T-helper 17 cell (primary cell): ENCODE measurements at places on chromosomes 2 and 18.

DNA sequence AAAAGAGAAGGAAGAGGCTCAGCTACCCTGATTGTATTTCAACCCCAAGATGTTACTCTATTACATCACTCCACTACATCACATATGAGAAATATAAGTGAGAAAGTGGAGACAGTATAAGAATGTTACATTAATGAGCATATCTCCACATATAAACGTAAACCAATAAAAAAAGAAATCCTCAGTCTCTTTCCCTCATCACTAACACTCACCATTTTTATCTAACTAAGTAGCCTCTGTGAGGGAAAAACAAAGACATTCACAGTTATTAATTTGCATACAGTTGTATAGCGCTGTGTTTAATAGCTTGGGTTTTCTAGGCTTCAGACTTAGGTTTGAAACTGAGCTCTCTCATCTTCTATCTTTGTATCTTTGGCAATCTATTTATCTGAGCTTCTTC is 489.1 kb upstream of the LRRTM4 start:
- DNase-seq = no peak

GRCh38 chr2:181991171-181991885 is 5.7 kb downstream of the PPP1R1C start:
- no peak for DNase-seq

DNA sequence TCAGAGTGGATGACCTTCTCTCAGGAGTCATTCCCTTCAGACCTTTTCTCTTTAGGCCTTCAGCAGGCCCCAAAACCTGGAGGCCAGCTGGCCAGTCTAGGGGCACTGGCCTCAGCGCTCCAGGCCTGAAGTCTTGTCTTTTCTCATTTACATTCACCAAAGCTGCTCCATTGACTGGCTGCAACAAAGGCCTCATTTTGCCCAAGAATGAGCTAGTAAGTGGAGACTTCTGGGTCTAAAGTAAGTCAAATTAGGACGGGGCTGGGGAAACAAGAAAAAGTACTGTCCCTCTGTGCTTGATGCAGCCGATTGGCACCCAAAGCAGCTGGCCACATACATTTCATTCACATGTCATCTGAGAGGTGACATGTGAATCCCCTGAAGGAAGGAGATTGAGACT is 83.8 kb upstream of the RIOK3 start:
- DNase-seq = no peak

DNA sequence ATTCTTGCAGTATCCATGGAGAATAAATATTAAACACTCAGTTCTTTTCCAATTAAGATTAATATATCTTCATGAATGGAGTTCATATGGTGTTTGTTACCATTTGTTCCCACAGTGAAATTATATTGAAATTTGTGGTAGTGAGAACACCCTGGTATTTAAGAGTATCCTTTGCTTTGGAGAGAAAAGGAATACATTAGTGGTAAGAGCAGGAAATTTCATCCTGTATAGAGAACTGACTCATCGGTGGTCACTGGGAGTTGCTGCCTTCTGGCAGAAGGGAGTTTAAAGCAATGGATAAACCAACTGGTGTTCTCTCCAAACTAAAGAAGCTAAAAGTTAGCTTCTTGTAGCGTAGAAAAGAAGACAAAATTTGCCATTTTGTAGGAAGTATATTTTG is 107.3 kb downstream of the MYO1B start:
- no peak for DNase-seq

DNA sequence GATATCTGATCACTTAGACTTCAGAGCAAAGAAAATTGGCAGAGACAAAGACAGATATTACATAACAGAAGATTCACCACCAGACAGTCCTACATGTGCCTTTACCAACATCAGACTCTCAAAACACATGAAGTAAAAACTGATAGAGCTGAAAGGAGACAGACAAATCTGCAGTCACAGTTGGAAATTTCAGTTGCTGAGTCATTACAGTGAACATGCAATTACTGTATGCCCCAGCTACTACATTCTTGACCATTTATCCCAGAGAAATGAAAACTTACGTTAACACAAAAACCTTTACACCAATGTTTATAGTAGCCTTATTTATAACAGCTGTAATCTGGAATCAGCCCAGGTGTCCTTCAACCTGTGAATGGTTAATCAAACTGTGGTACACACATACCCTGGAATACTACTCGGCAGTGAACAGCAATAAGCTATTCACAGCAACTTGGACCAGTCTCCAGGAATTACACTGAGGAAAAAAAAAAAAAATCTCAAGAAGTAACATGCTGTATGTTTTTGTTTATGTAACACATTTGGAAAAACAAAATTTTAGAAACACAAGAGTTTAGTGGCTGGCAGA is 7.5 kb upstream of the SCLY start:
- DNase-seq = no peak

DNA sequence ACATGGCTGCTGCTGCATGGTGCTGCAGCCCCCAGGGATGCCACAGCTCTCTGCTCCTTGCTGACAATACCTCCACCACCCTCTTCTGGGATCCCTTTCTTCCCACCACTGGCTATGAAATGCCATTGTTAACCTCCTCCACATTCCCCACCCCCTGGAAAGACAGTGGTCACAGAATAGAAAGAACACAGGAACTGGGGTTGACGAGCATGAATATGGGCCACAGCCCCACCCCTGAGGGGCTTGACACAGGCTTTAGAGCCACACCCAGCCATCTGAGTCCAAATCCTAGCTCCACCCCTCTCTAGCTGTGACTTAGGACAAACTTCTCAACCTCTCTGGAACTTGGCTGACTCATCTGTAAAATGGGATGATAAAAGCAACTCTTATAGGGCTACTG is 47.3 kb downstream of the TMEM163 start:
- DNase-seq = no peak

- DNase-seq = no peak
Measured at GRCh38 chr2:226796012-226796839, 3.4 kb downstream of the IRS1 start.

GRCh38 chr2:69948963-69949645 is 12.3 kb downstream of the ASPRV1 start:
- no peak for DNase-seq

DNA sequence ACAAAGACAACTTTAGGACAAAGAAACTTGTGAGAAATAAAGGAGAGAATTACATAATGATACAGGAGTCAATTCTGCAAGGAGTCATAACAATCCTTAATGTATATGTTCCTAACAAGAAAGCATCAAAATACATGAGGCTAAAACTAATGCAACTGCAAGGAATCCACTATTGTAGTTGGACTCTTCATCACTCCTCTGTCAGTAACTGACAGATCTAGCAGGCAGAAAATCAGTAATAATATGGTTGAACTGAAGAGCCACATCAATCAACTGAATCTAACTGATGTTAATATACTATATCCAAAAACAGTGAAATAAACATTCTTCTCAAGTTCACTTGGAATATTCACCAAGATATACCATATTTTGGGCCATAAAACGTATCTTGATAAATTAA is 1806.4 kb upstream of the CELF4 start:
- no peak for DNase-seq

GRCh38 chr18:57941841-57942489 is 102.1 kb upstream of the NEDD4L start:
- DNase-seq = no peak

DNA sequence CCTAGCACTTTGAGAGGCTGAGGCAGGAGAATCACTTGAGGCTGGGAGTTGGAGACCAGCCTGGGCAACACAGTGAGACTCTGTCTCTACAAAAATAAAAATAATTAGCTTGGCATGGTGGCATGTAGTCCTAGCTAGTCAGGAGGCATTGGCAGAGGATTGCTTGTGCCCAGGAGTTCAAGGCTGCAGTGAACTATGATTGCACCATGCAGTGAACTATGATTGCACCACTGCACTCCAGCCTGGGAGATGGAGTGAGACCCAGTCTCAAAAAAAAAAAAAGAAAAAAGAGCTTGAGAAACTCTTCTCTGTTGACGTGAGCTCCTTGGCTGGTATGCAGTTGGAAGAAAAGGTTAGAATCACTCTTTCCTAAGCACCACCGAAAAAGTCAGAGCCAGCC is 125.1 kb upstream of the TNP1 start:
- DNase-seq = no peak
